ENCODE measurements at places on chromosomes 2 and 18. TPM values are rescaled to one million over a fixed set of nuclear protein-coding genes. Genes with fewer than 3 reads are reported as not detected.

DNA sequence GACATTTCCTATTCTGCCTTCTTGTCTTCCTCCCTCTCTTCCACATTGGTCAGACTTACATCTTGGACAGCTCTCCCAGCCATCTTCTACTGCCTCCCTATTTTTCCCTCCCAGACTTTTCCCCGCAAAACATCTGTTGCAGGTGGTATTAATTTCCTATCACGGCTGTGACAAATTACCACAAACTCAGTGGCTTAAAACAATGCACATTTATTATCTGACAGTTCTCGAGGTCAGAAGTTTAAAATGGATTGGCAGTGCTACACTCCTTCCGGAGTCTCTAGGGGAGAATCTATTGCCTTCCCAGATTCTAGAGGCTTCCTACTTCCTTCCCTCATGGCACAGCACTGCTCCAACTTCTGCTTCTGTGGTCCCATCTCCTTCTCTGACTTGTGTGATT is 33.3 kb downstream of the STRADB start:
- DNase-seq = no peak

DNA sequence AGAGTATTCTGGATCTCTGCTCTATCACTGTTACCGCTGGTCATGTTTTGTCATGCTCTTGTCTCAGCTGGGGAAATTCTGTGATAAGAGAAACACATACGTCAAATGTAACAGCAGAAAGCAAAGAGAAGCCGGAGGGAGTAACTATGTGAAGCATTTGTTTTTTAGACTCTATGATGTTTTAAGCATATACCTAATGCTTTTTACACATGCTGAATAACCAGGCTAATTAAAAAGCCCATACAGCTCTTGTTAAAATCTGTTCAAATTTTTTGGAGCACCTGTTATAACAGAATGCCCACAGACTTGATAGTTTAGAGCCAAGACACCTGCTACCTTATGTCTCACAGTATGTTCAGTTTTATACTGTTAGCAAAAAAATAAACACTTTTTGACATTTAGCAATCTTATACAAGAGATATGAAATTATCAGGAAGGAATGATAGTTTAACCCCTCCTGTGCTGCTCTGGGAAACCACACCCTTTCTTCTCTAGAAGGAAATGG is 92.3 kb upstream of the TANK start:
- no peak for DNase-seq

DNA sequence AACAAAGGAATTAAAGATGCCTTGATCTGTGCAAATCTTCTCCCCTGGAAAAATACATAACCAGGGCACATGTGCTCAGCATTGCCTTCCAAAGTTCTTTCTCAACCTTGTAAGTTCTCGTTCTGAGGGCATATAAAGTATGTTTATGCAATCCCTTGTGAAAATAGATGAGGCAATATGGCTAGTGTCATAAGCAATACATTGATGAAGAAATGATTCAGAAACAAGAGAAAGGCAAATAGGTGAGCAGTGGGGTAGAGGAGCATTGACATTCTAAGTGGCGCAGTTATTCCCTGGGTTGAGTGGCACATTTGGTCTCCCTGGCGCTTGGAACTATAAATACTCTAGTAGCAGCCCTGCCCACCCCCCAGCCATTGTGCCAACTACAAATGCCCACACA is 57.4 kb upstream of the PGAP1 start:
- no peak for DNase-seq

DNA sequence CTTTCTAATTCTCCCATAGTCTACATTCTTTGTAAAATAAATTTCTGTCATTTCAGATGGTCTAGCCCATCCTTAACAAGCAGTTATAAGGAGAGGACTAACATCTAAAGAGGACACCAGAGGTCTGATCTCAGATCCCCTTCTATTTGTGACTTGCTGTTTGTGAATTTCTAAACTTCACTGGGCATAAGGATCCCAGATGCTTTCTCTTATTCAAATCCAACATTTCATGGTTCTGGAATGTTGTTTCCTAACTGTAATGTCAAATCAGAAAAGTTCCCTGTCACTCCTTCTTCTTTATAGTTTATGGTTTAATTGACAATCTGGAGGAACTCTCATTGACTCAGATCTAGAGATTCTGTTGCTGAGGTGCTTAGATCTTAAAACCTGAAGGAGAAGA is 430.2 kb downstream of the MEIS1 start:
- DNase-seq = no peak

DNA sequence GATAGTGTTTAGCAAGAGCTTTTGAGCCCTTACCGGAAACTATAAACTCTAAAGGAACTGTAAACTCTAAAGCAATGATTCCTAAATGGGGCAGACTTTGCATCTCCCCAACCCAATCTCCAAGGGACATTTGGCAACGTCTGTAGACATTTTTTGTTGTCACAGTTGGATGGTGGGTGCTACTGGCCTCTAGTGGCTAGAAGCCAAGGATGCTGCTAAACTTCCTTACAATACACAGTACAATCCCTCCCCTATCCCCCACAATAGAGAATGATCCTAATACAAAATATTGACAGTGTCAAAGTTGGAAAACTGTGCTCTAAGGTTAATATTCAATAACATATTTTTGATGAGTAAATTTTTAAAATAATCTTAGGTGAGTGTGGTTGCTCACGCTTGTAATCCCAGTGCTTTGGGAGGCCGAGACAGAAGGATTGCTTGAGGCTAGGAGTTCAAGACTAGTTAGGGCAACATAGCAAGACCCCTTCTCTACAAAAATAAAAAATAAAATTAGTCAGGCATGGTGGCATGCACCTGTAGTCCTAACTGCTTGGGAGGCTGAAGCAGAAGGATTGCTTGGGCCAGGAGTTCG is 66.7 kb downstream of the PTPN4 start:
- DNase-seq = peak; percentile 56

GRCh38 chr2:150601280-150602038 is 114.0 kb upstream of the RND3 start:
- no peak for DNase-seq

DNA sequence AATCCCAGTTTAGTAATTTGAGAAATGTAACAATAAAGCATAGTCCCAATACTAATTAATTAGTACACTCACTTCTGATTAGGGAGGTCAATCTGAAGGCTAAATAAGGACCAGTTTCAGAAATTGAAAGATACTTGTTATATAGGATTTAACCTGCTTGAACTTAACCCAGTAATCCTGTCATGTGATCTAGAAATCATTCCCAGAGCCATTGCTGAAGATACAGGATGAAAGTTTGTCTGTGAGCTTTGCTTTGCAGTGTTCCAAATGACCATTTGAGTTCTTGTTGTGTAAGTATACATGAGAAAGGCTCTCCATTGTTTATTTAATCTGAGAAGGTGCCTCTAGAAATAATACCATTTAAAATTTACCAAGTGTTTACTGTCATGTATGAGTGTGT is 52.2 kb downstream of the GALNT1 start:
- DNase-seq = no peak

DNA sequence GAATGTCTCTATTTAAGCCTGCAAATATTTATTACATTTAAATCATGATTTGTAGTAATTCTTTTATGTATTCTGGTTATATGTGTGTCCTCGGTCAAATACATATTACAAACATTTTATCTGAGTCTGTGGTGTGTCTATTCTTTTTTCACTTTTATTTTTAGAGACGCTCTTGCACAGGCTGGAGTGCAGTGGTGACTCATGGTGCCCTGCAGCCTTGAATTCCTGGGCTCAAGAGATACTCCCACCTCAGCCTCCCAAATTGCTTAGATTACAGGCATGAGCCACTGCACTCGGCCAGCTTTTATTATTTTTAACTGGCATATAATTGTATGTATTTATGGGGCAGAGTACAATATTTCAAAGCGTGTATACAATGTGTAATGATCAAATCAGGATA is 47.5 kb downstream of the ARID5A start:
- DNase-seq = no peak

DNA sequence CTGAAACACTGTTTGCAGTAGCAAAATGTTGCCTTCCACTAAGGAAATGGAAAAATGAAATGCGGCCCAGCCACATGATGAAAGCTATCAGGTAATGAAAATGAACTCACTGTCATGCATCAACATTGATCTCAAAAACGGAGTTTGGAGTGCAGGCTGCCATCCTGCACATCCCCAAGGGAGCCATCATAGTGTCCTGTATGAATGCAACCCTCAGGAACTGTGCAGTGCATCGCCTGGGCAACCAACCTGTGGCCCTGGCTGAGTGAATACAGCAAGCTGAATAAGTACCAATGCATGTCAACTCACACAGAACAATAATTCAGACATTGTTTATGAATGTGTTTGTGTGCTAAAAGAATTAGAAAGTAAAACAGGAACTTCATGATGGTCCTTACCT is 23.1 kb upstream of the TXNDC2 start:
- DNase-seq = no peak

DNA sequence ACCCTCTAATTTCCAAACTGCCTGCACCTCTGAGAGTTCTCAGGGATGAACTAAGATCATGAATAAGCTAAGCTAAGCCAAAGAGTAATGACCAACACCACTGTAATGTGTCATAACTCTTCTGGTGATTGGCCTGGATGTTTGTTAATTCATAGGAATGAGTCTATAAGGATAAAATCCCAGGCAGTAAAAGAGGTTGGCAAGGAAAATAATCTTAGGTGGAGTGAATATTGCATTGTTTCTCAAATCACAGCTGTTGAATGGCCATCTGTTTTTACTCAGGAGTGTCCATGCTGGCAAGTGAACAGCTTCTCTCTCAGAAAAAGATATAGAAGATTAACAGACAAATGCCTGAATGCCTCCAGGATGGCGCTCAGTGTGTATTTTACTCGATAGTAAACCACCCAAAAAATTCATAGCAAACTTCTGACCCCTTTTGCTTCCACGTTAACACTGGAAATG is 60.8 kb upstream of the GLS start:
- no peak for DNase-seq

DNA sequence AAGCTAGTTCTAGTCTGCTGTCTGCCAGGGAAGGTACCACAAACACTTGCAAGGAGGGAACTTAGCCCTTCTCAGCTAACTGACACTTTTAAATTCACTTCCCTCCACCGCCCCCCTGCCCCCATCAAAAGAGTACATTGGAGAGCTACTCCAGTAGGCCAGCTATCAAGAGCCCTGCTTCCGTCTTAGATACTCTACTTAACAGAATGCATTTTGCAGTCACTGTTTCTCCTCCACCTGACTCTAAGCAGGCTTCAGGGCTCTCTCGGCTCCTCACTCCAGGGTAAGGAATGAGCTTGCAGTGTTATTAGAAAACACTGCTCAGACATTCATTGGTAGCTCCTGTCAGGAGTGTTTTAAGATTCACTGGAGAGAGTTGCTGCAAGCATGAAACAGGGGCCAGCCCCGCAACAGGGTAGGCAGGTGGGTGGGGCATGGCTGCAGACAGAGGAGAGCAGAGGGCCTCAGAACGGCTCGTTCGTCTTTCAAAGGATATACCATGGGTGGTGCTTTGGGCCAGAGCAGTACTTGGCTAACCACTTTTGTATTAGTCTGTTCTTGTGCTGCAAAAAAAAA is 35.3 kb upstream of the PDCL3 start:
- no peak for DNase-seq

DNA sequence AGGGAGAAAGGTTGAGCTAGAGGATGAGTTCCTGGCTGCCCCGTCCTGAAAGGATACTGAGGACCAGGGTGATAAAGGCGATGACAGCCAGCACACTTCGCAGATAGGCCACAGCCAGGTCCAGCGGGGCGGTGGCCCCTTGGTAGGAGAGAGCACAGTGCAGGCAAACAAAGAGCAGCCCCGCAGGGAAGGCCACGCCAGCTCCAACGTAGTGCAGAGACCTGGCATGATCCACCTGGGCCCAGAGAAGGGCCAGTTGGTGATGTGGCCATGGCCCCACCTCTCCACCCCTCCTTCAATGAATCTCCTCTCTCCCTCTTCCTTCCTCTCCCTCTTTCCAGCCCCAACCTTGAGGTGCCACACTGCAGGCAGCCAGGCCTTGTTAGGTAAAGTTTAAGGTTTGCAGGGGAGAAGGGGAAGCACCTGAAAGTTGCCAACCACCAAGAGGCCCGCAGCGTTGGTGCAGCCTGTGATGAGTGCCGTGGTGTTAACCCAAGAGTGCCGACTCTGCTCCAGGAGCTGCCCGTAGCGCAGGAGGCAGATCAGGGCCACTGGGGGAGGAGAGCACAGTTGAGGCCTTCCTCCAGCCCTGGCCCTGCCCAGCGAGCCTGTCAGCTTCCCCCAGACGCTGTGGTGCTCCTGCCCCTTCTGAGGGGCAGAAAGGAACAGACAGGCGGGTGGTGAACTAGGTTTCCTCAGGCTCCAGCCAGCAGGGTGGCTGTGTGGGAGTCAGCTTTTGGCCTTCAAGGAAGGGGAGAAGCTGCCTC is 2.8 kb downstream of the TMEM150A start:
- no peak for DNase-seq

The SLC39A6 gene
- total RNA-seq = 92.1 TPM

The ST6GAL2 gene
- total RNA-seq = 49.0 TPM

The REG3A gene
- not detected for total RNA-seq

The CNOT11 gene
- total RNA-seq = 42.5 TPM

The IL1F10 gene
- total RNA-seq = not detected

The TMEM169 gene
- total RNA-seq = 18.5 TPM

The UGT1A10 gene
- total RNA-seq = not detected

The CCT4 gene
- 152 TPM for total RNA-seq

The ALPG gene
- not detected for total RNA-seq
